ENCODE measurements at places on chromosomes 4 and X.

GRCh38 chr4:41725254-41725653 is 23.3 kb downstream of the PHOX2B start:
- DNase-seq, result no peak

- no peak for DNase-seq
Observed at GRCh38 chr4:54662901-54663585, 5.3 kb downstream of the KIT start.

GRCh38 chr4:142817442-142817841 is 28.7 kb downstream of the INPP4B start:
- peak; percentile 45 for DNase-seq

GRCh38 chr4:161525121-161525520 is 638.7 kb downstream of the FSTL5 start:
- no peak for DNase-seq

GRCh38 chrX:12197030-12197429 is 58.8 kb downstream of the FRMPD4 start:
- DNase-seq, result no peak

- no peak for DNase-seq
Observed at GRCh38 chrX:2863646-2864045, 34.9 kb downstream of the GYG2 start.

DNA sequence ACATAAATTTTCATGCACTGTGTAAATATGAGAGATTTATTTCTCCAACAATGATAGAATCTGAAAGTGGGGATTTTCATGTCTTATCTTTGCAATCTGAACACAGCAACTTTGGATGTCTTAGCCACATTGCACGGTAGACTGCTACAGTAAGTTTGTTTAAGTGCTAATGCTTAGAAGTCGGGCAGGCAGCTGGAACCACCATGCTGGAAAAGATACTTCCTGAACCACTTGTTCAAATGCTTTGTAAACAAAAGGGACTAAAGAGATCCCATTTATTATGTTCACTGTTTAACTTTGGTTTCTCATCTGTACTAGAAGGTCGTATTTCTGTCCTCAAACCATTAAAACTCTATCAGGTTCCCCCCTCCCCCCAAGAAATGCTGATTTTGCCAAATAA is 555.9 kb upstream of the DIPK2B start:
- no peak for DNase-seq

- no peak for DNase-seq
Observed at GRCh38 chrX:2751291-2751690, 549 bp upstream of the XG start.

DNA sequence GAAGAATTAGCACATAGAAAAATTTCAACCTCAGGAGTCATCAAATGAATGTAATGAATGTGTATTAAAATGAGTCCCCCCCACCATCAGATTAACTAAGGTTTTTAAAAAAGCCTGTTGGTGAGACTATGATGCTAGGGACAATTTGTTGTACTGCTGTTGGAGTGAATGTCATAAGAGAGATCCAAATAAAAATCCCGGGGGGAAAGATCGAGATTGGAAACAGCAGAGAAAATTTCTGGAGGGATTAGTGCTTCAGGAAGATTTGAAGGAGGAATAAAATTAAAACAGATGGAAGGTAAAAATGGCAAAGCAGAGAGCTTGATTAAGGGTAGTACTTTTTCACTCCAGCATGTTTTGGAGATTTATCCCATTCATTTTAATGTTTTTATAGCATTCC is 25.9 kb upstream of the SFRP2 start:
- DNase-seq, result no peak

DNA sequence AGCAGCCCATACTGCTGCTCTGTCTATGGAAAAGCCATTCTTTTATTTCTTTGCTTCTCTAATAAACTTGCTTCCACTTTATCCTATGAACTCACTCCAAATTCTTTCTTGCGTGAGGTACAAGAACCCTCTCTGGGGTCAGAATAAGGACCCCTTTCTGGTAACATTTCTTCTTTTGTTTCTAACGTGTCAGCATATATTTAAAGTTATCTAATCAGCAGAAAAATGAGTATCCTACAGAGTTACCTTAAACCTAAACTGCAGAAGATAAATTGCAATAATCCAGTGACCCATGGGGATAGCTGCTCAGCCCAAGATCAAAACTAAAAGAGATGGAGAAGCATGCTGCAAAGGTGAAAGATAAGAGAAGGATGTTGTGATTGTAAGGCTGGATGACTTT is 4.0 kb downstream of the ADH5 start:
- no peak for DNase-seq

DNA sequence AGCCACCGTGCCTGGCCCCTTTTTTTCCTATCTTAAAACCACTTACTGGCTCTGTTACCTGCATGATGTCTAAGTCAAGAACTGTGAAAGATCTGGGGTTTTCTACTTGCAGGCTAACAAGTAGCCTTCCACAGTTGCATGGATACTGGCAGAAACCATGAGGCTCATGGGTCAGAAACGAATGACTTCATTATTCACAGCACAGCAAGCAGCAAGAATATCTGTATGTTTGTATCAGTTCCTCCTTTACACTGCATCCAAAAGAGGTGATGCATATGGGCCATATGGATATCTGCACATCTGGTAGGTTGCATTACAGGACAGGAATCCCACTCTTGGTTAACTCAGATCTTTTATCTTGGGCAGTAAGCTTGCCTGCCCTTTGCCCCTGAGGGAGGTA is 154.9 kb upstream of the NUDT6 start:
- DNase-seq, result no peak

DNA sequence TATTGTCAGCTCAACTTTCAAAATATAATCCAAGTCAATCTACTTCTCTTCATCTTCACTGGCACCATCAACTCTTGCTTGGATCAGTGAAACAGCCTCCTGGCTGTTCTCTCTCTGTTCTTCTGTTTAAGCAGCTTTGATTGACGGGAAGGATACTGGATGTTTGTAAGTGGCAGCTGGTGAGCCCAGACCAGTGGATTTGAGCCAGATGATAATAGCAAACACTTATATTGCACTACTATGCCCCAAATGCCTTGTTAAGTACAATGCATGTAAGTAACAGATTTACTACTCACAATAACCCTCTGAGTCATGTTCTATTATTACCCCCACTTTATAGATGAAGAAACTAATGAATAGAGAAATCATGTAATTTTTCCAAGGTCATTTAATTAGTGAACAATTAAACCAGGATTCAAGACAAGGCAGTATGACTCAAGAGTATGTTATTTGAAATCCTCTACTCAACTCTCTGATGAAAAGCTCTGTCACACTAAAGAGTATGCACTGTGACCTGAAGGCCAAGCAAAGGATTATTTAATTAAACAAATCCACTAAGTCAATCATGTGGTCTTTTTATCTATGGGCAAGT is 44.8 kb downstream of the SPANXN3 start:
- peak; percentile 1 for DNase-seq

DNA sequence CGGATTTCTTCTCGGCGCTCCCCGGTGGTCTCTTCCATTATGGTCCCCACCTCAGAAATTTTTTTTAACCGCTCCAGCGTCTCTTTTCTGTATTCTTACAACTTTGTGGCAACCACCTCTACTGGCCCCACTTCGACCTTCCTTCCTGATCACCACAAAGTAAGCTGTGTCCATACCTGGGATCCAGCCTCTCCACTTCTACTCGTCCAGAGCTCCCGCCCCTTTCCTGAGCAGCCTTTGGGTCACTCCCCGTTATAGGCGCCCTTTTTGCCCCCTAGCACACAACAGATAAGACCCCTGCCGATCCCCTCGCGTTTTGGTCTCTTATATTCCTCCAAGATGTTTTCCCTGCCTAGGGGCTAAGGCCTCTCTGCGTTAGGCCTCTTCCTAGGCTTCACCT is 557 bp downstream of the PIGG start:
- DNase-seq, result peak; percentile 26
